Colonic mucosa (tissue), 4 donors: ENCODE measurements at places on chromosomes 1 and 21. TPM values are rescaled to one million over a fixed set of nuclear protein-coding genes. Genes with fewer than 3 reads are reported as not detected.

DNA sequence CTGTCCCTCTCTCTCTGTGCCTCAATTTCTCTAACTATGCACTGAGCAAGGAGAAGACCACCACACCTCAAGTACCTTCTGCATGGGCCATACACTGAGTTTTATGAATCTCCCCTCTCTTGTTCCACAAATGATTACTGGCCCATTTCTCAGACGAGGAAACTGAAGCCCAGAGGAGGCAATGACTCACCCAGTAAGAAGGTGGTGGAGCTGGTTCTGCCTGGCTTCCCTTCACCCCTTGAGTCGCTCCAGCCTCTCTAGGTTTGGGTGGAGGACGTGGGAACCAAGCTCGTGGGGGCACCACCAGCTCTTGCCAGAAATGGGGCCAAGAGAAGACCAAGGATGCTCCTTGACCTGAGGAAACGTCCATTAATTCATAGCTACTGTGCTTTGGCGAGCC, 21.3 kb upstream of the RUNX3 start:
- DNase-seq, result no peak

DNA sequence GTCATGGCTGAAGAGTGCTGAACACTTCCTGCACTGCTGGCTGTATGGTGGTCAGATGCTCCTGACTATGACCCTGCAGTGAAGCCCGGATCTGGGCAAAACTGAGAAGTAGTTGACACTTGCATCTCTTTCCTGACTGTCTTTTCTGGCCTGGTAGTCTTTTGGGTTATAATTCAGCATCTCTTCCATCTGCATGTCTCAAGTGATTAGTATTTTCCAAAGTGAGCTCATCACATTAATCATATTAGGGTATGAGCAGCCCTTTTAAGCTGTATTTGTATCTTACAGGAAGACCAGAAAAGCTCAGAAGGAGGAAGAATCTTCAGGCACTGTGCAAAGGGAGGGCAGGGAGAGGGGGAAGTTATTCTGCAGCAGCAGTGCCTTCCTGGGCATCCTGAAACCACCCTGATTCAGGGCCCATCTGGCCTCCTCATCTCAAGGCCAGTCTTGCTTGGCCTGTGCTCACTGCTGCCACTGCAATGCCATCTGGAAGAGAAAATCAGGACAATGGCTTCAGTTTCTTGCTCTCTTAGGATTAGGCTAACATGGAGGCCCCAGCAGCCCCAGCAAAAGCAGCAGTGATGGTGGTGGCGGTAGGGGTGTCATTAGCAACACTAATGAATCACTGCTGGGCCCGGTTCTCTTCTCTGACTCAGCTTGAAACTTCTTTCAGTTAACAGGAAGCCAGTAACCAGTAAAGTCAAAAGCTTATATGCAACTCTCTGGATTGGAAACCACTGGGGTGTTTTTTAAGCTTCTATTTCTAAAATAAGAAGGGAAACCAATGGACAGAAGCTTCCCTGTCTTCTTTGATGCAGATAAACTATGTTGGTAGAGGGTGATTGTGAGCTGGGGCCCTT, 63.3 kb upstream of the WDR26 start:
- DNase-seq, result no peak

DNA sequence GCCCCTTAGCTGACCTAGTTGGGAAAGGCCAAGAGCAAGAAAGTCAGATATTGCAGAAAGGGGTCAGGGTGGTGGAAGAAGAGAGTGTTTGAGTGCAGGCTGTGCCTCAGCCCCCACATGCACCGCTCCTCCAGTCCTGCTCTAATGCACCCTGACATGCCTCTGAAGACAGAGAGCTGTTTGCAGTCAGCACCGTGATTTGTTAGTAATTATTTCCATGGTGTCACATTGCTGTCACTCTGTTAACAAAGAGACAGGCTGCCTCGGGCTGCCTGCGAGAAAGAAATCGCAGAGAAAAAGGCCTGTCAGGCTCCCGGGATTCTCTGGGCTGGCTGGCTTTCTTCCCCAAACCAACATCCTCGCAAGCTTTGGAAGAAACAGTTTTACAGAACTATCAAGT, 58.3 kb downstream of the ERI3 start:
- DNase-seq, result no peak

- no peak for DNase-seq
Measured at GRCh38 chr1:95311014-95311413, 77.0 kb downstream of the RWDD3 start.

GRCh38 chr1:89743788-89744187, 77.0 kb upstream of the LRRC8D start:
- DNase-seq, result no peak

DNA sequence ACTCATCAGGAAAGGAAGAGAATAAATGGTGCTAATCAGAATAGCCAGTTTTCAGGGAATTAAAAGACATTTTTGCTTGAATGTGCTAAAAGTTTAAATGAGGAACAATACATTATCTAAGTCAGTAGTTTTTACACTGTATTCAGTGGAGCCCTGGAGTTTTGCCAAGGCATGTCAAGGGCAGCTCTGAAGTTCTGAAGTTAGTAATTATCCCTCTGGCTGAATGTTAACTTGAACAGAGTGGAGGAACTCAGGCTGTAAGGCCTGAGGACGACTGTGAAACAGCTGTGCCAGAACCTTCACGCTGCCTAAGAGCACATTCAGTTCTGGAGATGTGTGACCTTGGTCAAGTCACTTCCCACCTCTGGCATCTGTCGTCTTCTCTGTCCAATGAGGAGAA, 68.1 kb downstream of the EDEM3 start:
- DNase-seq, result no peak

DNA sequence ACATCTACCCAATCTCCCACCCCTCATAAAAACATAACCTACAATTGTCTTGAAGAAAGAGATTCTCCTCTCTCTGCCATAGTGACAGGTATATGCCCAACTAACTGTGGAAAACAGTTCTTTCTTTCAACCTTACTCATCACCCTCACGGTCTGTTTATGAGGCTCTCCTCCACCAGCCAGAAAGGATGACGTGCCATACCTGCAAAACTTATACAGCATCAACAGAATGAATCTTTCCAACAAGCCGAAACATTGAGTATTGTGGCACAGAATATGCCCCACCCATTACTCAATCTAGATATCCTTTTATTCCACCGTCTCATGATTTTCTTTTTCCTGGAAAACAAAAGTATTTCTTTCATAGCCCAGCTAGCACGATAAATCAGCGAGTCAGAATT, 55.7 kb downstream of the RBM11 start:
- no peak for DNase-seq

- no peak for DNase-seq
Measured at GRCh38 chr1:103489935-103490334, 35.6 kb upstream of the RNPC3 start.

DNA sequence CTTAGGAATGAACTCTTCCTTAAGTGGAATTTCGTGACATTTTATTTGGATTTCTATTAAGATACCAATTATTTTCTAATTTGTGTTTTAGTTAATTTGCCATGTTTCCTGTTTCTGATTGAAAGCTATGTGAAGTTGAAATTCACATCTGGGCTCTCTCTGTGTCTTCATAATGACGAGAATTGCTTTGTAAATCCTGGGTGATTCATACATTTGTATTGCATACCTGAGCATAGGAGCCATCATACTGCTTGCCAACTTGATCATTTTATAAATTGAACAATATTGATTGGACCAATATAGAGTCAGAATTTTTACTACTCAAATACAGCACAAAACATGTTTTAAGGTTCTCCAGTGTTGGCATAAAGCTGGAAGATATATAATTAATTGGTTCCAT, 817.9 kb downstream of the BRINP3 start:
- no peak for DNase-seq

HSD3B1 gene
- not detected for total RNA-seq

ADAM30 gene
- total RNA-seq, result not detected

RGS8 gene
- total RNA-seq, result not detected

MAP3K21 gene
- total RNA-seq, result 20.5 TPM

AGO1 gene
- 24.2 TPM for total RNA-seq

TNFRSF8 gene
- 0.47 TPM for total RNA-seq
